Hematopoietic multipotent progenitor cell treated with erythropoietin and hydrocortisone succinate and interleukin-3 and kit ligand, for 17 days (in vitro differentiated cells): ENCODE measurements at places on chromosomes 4 and X.

DNA sequence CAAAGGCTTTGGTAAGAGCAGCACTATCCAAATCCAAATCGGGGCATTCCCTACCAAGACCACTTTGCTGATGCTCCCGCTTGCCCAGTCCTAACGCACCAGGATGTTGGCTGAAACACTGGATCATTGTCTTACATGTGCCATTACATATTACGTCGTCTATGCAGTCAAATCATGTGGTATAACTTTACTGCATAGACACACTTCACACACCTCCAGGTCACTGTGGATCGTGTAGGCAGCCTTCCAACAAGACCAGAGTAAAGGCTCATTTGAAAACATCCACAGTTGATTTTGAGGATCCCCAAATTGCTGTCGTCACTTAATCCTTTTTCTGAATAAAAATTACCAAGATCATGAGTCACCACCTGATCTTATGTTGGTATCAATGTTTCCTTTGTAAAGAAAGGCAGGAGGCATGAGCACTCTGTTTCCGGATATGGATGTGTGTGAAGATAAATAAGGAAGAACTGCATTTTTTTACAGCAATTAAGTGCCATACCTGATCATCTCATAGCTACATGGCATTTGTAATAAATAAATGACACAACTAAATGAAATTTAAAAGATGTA, 18.5 kb downstream of the TENM3 start:
- no peak for DNase-seq

DNA sequence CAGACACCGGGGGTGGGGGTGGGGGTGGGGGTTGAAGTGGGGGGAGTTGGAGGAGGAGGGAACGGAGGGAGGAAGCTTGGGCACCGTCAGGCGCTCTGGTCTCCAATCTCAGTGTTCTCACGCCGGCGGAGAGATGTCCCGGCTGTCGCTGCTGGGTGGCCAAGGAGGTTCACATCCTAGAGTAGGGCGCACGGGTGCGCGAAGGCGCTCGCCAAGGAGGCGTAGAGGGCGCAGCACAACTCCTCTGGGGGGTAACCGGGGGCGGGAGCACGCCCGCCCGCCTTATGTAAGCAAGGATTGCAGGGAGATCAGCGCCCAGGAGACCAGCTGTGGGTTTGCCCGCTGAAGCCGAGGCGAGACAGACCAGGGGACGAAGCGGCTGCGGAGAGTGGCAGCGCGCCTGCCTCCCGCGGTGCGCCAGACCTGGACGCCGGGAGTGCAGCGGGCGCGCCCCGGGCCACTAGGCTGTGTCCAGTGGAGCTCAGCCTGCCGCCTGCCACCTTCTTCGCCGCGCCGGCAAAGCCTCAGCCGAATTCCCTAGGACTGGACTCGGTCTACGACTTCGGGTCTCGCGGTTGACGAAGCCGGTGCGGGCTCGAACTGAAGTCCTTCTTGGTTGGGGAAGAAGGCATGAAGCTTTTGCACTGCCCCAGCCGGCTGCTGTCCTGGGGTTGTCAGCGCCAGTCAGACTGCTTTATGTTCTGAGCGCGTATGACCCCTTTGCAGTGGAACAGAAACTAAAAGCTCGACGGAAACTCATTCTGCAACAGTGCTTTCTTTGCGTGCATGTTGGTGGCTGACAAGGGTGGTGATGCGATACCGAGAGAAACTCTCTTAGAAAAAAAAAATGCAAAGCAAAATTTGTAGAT, 707 bp upstream of the UNC5C start:
- DNase-seq, result no peak

- no peak for DNase-seq
Observed at GRCh38 chr4:173410079-173410478, 11.2 kb upstream of the SCRG1 start.

- no peak for DNase-seq
Observed at GRCh38 chr4:23881674-23882337, 8.0 kb downstream of the PPARGC1A start.

GRCh38 chr4:30714408-30715031, 5.6 kb upstream of the PCDH7 start:
- no peak for DNase-seq

GRCh38 chrX:77277911-77278310, 169.3 kb upstream of the FGF16 start:
- DNase-seq, result no peak

- no peak for DNase-seq
Observed at GRCh38 chr4:133152330-133152821, 3.3 kb downstream of the PCDH10 start.

DNA sequence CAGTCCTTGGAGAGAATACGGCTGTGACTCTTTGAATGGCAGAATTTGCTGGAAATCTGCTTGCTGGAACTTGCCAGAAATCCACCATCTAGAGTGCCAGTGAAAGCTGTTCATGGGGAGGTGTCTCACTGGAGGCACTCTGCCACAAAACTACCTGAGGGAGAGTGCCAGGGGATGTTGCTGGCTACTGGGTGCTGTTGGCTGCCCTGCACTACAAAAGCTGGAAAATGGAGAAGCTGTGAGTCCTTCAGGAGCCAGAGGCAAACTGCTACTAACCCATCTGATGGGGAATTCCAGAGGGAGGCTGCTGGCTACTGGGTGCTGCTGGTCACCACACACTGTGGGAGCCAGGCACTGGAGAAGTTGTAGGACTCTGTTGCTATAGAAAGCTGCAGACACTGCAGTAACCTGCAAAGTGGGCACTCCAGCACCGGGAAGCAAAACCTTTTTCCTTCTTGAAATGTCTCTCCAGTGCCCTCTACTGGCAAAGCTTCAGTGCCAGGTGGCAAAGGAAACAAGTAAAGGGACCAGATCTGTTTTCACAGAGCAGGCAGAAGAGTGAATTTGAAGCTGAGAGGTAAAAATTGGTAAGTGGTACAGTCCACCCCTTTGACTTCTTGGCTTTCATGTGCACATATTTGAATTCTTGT, 47.8 kb upstream of the HSD17B10 start:
- peak; percentile 47 for DNase-seq

DNA sequence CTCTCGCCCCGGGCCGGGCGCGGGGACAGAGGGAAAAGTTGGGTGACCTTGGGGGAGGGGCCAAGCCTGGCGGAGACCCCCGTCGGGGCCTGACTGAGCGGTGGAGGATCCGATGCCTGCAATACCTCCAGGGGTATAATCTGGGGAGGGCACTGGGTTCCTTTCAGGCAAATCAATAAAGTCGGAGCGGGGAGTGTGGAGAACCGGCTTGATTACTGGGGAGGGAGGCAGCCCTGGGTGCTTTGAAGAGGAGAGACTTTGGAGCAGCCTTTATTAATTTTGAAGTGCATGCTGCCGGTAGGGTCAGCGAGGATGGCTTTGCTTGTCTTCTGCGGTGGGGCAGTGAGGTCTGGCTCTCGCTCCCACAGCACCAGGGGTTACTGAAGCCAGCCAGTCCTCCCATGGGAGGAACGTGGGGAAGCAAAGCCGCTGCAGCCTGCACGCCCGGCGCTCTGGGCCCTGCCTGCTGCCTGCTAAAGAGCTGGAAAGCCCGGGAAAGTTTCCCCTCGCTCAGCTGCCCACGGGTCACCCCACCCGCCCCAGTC, 403 bp upstream of the LGI2 start:
- DNase-seq, result no peak

- DNase-seq, result no peak
Observed at GRCh38 chr4:100823993-100824323, 306.1 kb upstream of the EMCN start.

GRCh38 chr4:108622022-108622421, 1.6 kb downstream of the RPL34 start:
- no peak for DNase-seq

GRCh38 chr4:121192480-121192879, 28.4 kb upstream of the TNIP3 start:
- DNase-seq, result no peak
